Stimulated activated memory B cell treated with anti-CD40 and anti-IgM and Interleukin-4, amounts not matched to agents 10 μg/mL and 1 μg/mL and 100 μg/mL, for 72 hours (primary cell): ENCODE measurements at places on chromosomes 7 and 10.
A peak's percentile ranks its signal among the peaks of the same experiment; 100 is the strongest.

GRCh38 chr7:105581066-105581811, at the start of gene EFCAB10:
EFCAB10 (minus strand) TSS chr7:105581493; CDS start chr7:105581463, 30 bp downstream.
- ATAC-seq, result peak; percentile 75

GRCh38 chr10:12549297-12549696, 199.9 kb downstream of the CAMK1D start:
- ATAC-seq, result no peak

GRCh38 chr7:27513885-27514284, 148.8 kb downstream of the HIBADH start:
- no peak for ATAC-seq

GRCh38 chr10:128050936-128051335, 75.3 kb downstream of the MKI67 start:
- ATAC-seq, result no peak

DNA sequence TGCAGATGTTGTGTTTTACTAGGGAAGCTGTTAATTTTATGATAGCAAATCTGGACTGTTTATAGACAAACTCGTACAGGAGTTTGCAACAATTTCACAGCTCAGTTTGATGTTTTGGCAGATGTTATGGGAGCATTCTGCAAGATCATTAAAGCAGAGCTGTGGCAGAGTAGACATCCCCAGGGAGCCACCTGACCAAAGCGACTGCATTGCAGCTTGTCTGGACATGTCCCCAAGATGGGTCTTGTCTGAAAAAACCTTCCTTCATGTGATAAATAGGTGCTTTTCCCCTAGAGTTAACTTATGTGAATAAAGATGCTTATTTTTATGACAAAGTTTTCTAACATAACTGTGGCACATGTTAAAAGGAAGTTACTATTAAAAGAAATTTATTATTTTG, 91.2 kb upstream of the GPR141 start:
- ATAC-seq, result no peak

DNA sequence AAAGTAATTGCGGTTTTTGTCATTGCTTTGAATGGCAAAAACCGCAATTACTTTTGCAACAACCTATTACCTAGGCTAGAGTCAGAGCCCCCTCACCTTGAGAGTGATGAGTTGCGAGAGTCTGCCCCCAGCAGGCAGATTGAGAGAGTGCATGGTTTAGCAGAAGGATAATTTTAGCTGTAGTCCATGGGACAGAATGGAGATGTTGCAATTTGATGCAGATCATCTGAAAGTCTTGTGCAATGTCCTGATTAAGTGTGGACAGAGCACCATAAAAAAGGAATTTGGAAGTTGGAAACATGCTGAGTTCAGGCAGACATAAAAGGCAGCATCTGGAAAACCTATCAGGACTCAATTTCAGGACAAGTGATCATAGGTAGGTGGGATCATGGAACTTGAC, 48.7 kb downstream of the GPR141 start:
- peak; percentile 70 for ATAC-seq

- ATAC-seq, result peak; percentile 66
Measured at GRCh38 chr10:133400624-133401424, 6.9 kb downstream of the MTG1 start.

DNA sequence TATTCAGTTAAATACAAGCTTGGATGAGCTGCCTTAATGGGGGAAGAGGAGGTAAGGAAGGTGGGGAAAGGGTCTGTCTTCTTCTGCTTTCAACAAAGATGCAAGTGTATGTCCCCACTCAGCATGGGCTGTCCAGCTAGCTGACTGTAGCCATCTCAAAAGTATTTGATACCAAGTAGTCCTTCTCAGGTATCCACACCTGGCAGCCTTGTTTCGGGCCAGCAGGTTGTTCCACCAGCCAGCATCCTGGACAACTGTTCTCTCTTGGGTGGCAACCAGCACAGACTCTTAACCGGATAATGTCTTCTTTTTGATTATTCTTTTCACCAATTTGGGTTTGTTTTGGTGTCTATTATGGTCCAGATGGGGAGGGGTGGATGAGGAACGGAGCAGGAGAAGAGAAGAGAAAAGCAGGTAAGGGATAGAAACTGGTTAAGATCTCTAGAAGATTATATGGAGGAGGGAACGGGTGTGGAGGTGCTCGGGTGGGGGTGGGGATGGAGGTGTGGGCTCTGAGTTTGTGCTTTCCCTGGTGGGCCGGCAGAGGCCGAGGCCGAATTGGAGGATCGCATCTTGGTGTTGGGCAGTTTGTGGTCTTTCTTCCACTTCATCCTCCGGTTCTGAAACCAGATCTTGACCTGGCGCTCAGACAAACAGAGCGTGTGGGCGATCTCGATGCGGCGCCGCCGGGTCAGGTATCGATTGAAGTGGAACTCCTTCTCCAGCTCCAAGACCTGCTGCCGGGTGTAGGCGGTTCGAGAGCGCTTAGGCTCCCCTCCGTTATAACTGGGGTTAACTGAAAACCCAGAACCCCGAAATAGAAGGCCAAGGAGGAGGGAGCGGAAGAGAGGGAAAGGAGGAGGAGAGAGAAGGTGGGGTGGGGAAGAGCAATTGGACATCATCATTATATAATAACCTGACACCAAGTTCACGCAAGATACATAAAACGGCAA, 1.5 kb downstream of the HOXA4 start:
- ATAC-seq, result no peak

DNA sequence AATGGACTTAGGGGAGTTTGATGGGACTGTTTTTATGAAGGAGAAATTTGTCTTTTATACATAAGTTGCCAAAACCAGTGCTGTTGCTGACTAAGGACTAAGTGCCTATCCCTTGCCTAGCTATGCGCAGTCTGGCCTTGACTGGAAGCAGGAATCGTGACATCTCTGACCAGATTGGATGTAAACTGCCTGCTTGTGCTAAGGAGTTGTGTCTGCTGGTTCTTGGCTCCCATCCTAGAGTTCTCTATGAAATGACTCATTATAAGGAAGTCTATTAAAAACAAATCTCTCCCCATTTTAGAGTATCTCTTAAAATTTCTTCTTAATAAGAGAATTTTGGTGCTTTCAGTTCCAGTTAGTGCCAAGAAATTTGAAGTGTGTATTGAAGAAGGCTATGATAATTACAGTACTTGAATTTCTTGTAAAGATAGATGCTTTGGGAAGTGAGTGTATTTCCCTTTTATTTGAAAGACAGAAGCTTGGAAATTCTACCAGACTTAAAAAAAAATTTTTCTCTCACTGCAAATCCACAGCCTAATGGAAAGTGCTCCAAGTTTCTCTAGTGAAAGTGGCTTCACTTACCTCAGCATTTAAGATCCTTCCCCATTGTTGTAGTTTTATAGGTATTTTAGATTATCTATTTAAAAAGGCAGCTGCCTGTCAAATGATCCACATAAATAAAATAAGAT, 77.6 kb downstream of the BICC1 start:
- ATAC-seq, result no peak

DNA sequence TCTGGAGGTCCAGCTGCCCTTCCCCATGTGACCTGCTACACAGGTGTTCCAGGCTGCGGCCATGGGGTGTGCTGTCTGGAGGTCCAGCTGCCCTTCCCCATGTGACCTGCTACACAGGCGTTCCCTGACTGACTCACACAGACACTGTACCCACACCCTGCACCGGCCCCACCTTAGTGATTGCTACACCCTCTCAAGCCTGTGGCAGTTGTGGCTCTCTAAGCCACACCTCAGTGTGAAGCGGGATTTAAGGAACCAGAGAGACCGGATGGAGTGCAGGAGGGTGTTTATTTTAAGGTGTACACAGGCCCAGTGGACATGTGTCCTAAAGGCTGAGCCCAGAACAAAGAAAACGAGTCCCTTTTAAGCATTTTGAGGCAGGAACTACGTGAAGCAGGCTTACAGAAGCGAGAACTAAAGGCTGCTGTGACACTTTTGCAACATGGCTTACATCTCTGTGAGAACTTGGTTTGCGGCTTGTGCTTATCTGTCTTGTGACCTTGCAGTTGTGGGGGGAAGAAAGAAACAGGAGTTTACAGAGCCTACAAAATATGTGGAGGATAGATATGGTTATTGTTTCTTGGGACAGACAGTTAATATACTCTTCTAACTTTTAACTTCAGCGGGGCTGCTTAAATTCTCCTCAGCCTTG, 326.4 kb downstream of the PAXIP1 start:
- no peak for ATAC-seq

- ATAC-seq, result no peak
Measured at GRCh38 chr7:21507627-21508343, 35.1 kb upstream of the DNAH11 start.

DNA sequence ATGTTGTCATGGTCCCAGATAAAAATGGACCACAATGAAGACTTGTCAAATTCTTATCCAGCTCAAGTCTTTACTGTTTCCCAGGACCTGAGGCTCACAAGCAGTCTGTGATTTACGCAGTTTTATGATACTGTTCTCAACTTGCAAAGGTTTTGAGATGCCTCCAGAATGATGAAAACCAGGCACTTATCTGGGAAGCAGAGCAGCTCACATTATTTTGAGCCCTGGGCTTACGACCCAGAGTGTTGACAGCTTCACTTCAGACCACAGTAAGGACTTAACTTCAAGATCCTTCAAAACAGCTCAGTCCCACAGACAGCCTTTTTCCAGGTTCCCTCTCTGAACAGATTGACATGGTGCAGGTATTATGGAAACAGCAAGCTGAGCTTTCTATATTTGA, 236.1 kb downstream of the RNLS start:
- no peak for ATAC-seq

- no peak for ATAC-seq
Measured at GRCh38 chr7:5580714-5581395, 157.2 kb upstream of the TNRC18 start.

DNA sequence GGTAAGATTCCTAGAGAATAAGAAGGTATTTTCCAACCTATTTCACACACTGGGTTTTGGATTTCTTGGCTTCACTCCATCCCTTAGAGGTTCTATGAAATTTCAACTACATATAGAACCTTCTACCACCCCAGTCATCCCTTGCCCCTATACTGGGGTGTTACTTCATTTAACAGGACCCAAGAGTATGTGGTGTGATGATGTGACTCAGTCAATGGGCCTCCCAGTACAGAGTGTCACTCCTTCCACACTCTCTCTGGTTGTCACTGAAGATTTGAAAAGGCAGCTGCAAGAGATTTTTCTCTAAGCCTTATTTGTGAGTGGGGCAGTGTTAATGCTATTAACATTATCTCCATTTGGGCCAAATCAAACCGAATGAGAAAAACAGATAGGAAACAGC, 33.5 kb downstream of the FGFBP3 start:
- ATAC-seq, result no peak

DNA sequence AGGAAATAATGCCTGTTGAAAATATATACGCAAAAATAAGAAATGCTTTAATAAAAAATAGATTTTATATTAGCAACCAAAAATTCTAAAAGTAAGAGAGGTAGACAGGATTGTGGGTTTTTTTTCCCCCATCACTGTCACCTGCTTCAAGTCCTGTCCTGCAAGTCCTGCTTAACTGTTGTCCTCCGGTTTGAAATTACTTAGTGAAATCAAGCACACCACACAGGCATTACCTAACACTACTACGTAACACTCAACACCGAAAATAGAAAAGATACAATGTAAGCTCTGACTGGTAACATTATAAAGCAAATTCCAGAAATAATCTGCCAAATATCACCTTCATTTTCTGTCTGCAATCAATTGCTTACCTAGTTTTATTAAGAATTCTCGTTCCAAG, 90.9 kb downstream of the UPF2 start:
- ATAC-seq, result no peak

DNA sequence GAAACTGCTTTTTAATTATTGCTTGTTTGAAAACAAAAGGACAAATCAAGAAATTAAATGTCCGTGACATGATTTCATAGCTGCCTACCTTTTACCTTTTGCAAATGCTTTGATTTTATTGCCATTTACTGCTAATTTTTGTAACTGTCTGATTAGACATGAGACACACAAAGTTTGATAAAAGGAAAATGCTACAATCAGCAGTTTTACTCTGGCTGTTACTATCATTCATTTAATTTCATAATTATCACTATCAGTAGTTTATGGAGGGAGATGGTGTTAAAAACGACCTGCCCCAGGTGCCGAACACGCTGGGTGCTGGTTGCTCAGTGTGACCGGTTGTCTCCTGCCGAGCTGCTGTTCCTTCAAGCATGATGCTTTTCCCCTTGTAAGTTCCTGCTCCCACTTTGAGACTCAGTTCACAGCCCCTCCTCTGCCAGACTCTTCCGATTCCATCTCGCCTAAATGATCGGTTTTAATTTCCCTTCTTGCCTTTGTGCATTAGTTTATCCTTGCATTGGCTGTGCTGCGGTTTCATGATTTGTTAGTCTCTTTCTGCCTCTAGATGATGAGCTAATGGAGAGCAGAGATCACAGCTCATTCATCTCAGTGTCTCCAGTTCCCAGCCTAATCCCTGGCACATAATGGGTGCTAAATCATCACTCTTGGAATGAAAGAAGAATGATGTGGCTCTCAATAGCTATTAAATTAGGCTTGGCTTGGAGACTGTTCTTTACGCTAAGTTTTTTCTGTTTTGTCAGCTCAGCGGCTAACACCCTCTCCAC, 110.6 kb downstream of the PFKFB3 start:
- ATAC-seq, result no peak

GRCh38 chr10:107434201-107434600, 269.7 kb upstream of the SORCS1 start:
- ATAC-seq, result no peak

GRCh38 chr10:49500412-49500811, 38.5 kb downstream of the ERCC6 start:
- ATAC-seq, result no peak

DNA sequence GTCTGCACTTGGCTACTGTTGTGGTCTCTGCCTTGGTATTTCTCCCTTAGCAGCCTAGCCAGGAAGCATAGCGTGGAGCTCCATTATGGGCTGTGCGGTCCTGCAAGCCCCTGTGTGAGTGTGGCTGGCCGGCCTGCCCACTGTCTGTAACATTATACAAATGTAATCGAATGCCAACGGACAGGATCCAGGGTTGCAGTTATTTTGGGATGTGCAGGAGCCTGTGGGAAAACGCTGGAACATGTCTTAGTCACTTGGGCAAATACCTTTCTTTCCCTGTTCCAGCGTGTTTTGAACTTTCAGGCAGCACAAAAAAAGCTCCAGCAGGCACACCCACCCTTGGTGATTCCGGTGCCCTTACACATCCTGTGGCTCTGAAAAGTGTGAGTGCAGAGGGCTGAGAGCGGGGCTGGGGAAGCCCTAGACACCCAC, 29.5 kb downstream of the BAG3 start:
- ATAC-seq, result no peak

DNA sequence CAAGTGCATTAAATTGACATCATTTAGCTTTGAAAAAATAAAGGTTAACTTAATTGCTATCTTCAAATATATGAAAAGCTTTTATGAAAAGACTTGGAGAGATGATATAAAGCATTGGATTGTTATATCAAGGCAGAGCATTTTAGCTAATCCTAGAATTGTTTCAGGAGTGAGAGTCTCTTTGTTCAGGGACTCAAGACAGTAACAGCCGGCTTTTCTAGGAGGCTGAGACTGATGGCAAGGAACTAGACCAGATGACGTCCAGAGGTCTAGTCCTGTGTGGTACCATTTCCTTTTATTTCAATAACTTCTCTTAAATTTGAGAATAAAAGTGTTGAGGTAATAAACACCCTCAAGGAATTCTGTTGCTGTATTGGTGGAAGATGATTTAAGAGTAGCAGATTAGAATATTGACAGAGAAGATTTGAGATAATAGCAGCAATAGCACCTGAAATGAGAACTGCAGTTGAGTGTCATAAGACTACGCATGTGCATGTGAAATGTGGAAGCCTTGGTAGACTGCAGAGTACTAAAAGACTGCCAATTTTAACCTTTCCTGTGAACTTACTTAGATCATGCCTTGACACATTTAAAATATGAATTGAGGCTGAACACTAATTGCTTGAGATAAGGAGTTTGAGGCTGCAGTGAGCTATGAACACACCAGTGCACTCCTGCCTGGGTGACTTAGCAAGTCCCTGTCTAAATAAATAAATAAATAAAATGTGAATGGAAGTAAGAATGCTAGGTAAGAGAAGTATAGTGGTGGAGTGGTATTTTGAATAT, 79.6 kb downstream of the ZNRF2 start:
- no peak for ATAC-seq
